ENCODE measurements at places on chromosomes 2 and 18.

- no peak for DNase-seq
Measured at GRCh38 chr2:14828968-14829367, 196.5 kb downstream of the LRATD1 start.

DNA sequence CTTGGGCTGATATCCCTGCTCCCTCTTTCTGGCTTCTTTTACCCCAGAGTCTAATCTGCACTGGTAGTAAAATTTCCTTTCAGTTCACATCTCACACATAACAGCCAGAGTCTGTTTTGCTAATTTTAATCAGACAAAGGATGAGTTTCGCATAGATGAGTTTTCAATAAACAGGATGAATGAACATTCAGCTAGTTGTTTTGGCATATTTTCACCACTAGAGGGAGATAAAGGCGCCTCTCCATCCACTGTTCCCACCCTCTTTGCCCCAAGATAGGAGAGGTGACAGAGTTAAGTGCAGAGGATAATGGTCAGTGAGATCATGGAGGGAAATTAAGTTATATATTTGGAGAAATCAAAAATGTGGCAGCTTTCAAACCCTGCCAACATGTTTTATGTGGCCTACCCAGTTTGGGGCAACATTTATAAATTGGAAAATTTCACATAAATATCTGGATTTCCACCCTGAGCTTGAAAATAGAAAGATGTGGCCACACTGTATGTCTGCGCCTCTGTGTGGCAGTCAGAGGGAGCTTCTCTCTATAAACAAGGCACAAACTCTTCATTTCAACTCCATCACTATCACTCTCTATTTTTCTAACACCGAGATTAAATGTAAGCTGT, 48.5 kb upstream of the DTNA start:
- DNase-seq, result no peak

GRCh38 chr2:70440621-70441020, 113.0 kb downstream of the TGFA start:
- DNase-seq, result peak; percentile 79

DNA sequence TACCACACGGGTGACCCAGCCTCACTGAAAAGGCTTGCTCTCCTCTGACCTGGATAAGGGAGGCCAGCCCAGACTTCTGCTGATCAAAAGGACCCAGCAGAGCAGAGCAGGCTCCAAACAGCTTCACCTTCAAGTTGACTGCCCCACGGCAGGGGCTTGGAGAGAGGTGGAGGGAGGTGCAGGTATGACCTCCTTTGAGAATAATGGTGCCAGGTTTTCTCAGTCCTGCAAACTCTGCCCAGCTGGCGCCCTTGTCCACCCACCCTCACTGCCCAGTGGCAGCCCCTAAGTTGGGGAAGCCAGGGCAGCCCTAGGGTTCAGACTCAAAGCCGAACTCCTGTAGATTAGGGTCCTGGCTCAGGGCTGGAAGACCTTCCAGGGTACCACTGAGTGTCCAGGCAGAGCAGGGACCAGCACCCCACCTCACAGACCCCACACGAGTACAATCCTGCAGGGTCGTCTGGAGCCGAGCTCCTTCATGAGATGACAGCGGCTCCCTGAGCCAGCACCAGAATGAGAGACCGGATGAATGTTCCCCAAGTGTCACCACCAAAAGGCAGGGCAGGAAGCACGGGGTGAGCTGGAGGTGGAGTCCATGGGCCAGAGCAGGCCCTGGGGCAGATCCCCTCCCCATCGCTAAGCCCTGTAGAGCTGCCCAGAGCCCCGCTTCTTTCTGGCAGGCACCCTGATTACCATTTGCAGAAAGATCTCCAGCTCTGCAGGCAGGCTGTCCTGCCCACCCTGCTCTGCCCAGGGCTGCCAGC, 3.6 kb upstream of the GPC1 start:
- DNase-seq, result no peak

Data from naive thymus-derived CD4-positive, alpha-beta T cell (primary cell).